HT1080 (cell line): ENCODE measurements at places on chromosomes 5 and 9.

GRCh38 chr5:73939557-73939956, 313.6 kb downstream of the ARHGEF28 start:
- peak; percentile 10 for DNase-seq

DNA sequence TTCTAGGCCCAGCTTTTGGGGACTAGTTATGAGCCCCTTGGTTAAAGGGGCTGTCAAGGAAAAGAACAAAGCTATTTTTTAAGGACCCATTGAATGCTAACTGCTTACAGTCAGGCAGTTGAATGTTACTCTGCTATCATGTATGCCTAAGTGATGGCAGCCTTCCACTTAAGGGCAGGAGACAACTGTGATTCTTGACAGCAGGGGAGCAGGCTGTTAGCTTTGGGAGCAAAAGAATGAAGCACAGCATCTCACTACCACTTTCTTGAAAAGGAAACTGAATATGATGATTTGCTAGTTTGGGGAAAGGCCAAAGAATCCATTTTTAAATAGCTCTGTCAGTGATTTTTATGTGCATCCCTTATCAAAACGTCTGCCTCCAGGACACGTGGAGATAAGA, 221.6 kb downstream of the SH3GL2 start:
- no peak for DNase-seq

DNA sequence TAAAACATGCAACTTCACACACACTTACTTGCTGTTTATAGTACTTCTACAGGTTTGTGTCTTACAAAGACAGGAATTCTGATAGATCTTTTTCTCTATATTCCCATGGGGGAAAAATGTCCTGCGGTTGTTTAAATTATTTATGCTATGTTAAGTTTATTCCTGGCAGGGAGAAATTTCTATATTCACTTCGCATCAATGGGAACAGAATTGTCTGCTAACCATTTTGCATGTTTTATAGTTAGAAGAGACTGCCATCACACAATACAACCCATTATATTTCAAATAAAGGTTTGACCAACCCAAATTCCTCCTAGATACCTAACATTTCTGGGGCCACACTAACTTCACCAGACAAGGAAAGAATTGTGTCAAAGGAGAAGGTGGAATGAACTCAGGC, 110.0 kb upstream of the PRR16 start:
- DNase-seq, result no peak

- peak; percentile 71 for DNase-seq
Measured at GRCh38 chr5:76838481-76839261, 11.1 kb upstream of the S100Z start.

DNA sequence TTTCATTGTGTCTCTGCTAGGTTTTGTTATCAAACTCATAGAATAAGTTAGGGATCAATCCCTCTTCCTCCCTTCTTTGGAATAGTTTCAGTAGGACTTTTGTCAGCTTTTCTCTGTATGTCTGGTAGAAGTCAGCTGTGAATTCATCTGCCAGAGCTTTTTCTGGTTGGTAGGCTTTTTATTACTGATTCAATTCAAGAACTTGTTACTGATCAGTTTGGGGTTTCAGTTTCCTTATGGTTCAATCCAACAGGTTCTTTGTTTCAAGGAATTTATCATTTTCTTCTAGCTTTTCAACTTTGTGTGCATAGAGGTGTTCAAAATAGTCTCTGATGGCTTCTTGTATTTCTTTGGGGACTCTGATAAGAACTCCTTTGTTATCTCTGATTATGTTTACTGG, 221.7 kb downstream of the FGF10 start:
- DNase-seq, result no peak

GRCh38 chr9:137049544-137050449, 3.8 kb upstream of the NPDC1 start:
- no peak for DNase-seq

DNA sequence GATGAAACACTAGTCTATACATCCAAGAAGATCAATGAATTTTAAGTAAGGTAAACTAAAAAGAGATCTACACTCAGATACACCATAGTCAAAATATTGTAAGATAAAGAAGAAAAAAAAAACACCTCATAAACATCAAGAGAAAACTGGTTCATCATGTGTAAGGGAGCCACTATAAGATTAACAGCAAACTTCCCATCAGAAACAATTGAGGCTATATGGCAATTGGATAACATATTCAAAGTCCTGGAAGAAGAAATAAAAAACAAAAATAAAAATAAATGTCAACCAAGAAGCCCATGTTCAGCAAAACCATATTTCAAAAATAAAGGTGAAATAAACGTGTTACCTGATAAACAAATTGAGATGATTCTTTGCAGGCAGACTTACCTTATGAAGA, 3.6 kb downstream of the OR13C8 start:
- no peak for DNase-seq

DNA sequence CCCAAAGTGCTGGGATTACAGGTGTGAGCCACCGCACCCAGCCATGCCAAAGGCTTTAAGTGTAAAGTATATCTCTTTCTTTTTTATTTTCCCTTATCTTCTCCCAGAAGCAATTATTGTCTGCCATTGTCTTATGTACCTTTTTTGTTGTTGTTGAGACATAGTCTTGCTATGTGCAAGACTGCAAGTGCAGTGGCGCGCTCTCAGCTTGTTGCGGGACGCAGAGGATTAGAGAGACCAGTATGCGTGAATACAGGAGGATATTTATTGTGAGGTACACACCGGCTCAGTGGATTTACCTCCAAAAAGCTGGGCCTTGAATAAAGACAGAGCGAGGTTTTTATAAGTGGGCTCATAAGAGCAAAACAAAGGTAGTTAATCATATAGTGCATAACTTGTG, 11.8 kb downstream of the TMEM38B start:
- no peak for DNase-seq

GRCh38 chr9:25310961-25311360, 367.3 kb downstream of the TUSC1 start:
- DNase-seq, result no peak

GRCh38 chr5:80105698-80106439, 70.7 kb downstream of the THBS4 start:
- no peak for DNase-seq

- no peak for DNase-seq
Measured at GRCh38 chr9:107815782-107816560, 326.4 kb upstream of the KLF4 start.

- DNase-seq, result no peak
Measured at GRCh38 chr5:125126050-125126449, 379.6 kb upstream of the ZNF608 start.

- DNase-seq, result no peak
Measured at GRCh38 chr5:25241981-25242380, 597.2 kb upstream of the CDH10 start.

DNA sequence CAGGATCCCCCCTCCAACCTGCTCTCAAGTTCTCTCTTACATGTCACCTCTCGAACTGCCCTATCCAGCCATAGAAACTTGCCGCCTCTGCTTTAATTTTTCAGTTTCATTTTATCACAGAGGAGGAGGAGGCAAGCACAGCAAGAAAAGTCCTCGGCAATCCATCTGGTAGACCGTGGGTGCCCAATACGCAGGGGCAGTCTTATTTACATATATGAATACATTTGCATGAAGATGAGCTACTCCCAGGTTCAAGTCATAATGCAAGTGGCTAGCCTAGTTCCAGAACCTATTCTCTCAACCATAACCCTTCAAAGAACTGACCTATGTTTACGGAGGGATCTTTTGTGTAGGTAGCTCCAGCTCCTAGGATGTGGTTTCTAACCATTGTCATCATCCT, 223.2 kb upstream of the PANK3 start:
- no peak for DNase-seq

DNA sequence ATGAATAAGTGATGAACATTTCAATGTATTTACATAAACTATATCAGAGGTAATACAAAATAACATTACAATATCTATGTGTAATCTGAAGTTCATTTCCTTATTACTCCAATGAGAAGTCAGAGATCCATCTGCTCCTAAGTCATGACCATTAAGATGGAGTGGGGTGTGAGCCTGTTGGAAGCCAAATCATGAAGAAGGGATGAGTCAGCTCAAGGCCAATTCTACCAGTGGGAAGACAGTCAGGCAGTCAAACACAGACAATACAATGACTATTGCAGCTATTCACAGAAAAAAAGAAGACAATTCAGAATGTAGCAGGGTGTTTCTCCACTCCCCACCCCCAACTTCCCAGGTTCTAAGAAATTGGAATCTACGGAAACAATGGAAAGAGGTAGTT, 155.0 kb downstream of the NFIB start:
- DNase-seq, result peak; percentile 78

- peak; percentile 34 for DNase-seq
Measured at GRCh38 chr9:34986540-34987047, 3.0 kb upstream of the DNAJB5 start.
